Stimulated activated CD4-positive, alpha-beta T cell treated with anti-CD3 and anti-CD28 coated beads, Interleukin-15, amount 100 ng/mL, for 1 hour (primary cell): ENCODE measurements at places on chromosomes 4 and X.

DNA sequence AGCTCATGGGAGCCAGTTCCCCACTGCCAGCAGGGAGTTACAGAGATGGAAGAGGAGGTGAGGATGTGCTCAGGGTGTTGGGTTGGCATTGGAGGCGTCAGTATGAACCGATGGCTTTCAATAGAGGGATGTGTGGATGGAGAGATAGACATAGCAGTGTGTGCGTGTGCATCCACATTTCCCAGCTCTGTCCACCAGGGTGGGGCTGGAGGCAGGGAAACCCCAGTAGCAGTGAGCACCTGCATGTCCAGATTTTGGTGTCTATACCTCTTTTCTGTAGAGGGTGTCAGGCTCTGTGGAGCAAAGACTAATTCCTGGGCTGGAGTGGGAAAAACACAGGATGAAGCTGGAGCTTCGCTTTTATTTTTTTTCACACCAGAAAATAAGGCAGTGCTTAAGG, 37.2 kb upstream of the HGFAC start:
- DNase-seq: no peak

DNA sequence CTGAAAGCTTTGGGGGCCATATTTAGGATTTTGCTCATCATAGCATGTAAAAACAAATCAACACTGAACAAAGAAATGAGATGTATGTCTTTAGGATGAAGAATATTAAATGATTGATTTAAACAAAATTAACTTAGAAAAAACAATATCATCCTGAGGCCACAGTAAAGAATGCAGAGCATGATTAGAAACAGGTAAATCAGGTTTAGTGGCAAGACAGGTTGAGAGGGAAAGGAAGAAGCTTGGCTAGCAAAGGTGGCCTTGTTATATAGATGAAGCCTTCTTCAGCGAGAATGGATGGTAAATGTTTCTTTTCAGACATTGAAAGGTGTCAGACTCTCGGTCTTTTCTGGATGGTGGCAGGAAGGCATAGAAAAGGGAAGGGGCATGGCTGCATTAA, 11.9 kb upstream of the MAGEB16 start:
- DNase-seq: no peak

DNA sequence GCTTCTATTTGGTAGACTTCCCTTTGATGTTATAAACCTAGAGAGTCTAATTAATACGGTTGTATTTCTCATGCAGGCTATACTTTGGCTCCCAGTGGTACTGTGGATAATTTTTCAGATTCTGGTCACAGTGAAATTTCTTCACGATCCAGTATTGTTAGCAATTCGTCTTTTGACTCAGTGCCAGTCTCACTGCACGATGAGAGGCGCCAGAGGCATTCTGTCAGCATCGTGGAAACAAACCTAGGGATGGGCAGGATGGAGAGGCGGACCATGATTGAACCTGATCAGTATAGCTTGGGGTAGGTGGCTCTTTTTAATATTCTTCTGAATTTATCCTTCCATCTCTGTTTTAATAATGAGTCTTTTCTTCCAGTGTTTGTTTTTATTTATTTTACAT, 249.7 kb downstream of the RAPGEF2 start:
- DNase-seq: no peak

DNA sequence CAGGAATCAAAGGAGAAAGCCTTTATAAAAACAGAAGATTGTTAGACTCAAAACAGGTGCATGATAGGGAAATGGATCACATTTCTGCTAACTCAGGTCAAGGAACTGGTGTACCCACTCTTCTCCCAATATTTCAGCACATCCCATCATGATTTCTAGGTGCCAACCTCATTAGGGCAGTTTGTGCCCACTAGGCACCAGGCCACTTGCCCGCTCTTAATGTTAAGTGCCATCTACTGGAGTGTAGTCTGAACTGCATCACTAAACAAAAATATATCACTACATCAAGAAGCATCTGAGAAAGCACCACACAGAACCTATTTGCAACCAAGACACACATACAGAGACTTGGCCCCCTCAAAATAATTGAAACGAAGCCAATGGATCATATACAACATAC, 140.4 kb upstream of the GRID2 start:
- no peak for DNase-seq

DNA sequence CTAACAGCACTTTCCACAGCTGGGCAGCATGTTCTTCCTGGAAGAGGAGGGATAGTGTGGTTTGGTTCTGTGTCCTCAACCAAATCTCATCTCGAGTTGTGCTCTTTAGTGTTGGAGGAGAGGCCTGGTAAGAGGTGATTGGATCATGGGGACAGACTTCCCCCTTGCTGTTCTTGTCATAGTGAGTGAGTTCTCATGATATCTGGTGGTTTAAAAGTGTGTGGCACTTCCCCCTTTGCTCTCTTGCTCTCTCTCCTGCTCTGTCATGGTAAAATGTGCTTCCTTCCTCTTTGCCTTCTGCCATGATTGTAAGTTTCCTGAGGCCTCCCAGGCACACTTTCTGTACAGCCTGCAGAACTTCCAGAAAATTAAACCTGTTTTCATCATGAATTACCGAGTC, 133.7 kb upstream of the NDP start:
- no peak for DNase-seq

DNA sequence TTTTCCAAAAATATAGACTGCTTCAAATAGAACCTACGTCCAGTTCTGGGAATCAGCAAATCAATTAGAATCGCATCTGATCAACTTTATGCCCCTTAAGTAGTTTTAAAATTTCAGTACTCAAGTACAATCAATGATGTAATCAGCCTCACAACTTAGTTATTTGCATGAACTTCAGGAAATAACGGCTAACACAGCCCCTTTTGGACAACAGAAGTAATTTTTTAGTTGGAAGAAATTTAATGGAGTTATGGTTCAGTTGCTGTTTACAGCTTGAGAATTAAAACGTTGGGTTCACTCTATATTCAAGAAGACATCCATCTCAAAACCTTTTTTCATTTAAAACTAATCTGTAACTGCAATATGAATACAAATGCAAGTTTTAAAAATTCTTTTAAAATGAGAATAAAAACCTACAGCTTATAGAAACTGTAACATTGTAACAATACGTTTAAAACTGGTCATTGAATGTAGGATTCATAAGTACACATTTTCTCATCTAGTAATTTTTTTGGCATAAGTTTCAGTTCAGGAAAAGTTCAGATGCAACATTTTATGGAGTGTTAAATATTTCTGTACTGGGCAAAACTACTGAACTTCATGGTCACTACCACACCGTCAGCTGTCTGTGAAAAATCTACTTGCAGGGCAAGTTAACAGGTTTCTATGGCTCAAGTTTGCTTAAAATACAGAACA, 956 bp downstream of the TAPT1 start:
- DNase-seq: no peak

DNA sequence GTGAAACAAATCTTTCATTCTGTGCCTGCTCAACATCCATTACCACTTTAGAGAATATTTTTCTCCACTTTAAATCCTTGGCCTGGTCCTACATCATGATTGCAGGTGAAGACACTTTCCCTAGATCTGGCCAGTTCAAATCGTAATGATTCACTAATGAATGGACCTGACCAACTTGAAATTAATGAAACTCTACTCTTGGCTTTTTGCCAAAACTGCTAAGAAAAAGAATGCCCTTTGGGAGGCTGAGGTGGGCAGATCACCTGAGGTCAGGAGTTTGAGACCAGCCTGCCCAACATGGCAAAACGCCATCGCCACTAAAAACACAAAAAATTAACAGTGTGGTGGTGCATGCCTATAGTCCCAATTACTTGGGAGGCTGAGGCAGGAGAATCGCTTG, 1082.6 kb upstream of the LCORL start:
- DNase-seq: no peak

DNA sequence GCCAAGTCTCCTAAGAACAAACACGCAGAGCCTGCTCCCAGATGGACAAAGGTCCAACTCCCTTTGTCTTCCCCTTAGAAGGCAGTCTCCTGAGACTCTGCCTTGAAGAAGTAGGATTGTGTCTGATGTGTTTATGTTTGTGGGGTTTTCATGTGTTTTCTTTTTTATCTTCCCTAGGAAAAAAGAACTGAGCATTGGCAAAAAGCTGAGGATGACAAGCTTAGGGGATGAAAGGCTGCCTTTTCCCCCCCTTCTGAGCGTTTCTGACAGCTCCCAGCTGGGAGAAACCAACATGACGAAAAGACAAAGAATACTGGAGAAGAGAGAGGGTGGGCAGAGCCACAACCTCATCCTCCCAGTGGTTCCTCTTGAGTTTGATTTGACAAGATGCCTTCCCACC, 181.1 kb downstream of the EVC2 start:
- DNase-seq: no peak

DNA sequence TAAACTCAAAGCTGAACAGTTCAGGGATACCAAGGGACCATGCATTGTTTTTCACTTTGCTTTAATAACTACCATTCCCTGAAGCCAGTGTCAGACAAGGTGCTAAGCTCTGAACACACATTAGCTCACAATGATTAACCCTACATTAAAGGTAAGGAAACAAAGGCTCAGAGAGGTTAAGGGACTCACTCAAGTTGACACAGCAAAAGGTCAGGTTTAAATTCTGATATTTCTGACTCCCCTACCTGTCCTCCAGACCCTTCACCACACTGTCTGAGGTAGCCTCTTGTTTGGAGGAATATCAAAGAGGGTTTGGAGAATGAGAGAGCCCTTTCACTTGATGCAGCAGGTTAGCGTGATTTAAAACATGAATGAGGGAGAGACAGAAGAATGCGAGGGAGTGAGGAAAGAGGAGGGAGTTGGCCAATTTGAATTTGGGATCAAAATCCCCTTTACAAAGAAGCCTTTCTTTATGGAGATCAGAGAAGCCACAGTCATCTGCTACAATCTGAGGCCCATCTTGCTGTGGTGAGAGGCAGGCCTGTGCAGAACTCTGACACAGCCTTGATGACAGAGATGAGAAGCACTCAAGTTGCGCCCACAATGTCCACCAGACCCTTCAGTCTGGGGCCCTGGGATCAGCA, 103.5 kb downstream of the FHDC1 start:
- no peak for DNase-seq

- DNase-seq: no peak
Measured at GRCh38 chrX:64151911-64152310, 53.6 kb downstream of the AMER1 start.

GRCh38 chr4:36159208-36159607, 85.1 kb downstream of the ARAP2 start:
- no peak for DNase-seq

DNA sequence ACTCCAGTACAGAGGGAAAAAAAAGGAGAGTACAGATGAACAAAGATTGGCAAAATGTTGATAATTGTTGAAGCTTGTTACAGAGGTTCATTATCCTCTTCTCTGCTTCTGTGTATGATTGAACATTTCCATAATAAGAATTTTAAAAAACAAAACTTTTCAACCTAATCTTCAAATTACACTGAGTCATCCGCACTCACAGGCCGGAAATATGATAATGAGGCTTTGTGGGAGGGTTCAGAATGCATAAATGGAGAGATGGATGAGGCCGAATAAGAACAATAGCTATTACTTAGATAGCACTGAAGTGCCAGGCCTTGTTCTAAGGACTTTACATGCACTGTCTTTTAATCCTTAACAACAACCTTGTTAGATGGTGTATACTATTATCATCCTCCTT, 4.6 kb upstream of the ERCC6L start:
- no peak for DNase-seq

GRCh38 chrX:102043380-102043779, 82.1 kb upstream of the TCEAL2 start:
- DNase-seq: no peak

- no peak for DNase-seq
Measured at GRCh38 chr4:2302387-2303119, 40.6 kb upstream of the MXD4 start.

GRCh38 chr4:102064747-102065442, 274.4 kb downstream of the BANK1 start:
- DNase-seq: no peak

DNA sequence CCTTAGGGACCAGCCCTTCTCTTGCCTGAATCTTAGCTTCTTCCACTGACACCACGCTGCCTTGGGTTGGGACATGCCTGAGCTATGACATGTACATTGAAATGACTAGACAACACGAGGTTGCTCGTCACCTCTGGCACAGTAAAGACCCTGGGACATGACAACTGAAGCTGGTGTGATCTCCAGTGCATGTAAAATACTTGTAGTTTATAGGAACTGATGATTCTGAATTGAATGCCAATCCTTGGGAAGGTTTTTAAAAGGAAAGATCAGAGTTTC, 100.7 kb upstream of the PGRMC2 start:
- DNase-seq: no peak

- no peak for DNase-seq
Measured at GRCh38 chrX:120140293-120140981, 18.0 kb upstream of the RHOXF2 start.

- DNase-seq: no peak
Measured at GRCh38 chr4:112519689-112520597, 4.0 kb upstream of the NEUROG2 start.

GRCh38 chrX:67720344-67720743, 176.5 kb downstream of the AR start:
- no peak for DNase-seq

DNA sequence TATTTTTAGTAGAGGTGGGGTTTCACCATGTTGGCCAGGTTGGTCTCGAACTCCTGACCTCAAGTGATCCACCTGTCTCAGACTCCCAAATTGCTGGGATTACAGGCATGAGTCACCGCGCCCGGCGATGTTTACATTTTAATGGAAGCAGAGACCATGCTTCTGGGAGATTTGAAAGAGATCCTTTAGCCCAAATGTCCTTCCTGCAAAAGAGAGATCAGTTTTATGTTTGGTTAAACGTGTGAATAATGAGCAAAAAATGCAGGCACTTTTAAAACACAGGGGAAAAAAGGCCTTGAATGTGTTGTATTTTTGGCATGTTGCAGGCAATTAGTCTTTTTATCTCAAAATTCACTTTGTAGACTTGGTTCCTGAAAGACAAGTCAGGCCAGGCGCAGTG, 95.8 kb upstream of the ELOVL6 start:
- no peak for DNase-seq

DNA sequence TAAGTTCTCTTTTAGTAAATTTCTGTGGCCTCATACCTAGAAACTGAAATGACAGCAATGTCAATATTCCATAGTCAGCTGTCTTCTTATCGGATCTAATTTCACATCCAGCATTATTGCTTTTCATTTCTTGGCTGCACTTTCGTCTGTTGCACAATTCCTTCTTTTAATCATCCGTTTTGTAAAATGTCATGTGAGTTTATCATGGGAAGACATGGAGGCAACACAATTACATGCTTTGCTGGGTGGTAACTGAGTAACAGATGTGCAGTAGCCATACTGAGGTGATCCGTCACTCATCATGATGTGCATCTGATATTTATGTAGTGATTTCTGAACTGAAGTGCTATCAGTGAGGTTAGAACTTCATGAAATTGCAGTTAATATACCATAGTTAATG, 68.3 kb upstream of the SLC7A11 start:
- DNase-seq: no peak
